Left forelimb (tissue), 1 donor: ENCODE measurements at places on chromosomes 12 and 14.

DNA sequence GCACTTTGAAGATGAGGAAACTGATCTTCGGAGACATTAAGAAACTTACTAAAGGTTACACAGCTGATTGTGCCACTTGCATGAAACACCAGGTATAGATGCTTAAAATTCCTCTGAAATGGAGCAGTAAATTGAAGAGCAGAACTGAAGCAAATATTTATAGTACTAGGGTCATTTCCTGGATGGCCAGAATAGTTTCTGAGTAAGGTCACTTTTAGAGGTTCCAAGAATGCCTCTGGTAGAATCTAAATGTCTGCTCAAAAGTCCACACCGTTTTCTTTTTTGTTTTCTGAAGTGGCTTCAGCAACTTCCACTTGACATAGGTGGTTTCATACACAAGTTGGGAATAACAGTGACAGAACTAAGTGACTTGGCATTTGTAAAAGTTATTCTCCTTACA, 19.4 kb downstream of the TPH2 start:
- no peak for DNase-seq

GRCh38 chr14:23319746-23320583, 1.3 kb upstream of the PABPN1 start:
- DNase-seq = no peak

DNA sequence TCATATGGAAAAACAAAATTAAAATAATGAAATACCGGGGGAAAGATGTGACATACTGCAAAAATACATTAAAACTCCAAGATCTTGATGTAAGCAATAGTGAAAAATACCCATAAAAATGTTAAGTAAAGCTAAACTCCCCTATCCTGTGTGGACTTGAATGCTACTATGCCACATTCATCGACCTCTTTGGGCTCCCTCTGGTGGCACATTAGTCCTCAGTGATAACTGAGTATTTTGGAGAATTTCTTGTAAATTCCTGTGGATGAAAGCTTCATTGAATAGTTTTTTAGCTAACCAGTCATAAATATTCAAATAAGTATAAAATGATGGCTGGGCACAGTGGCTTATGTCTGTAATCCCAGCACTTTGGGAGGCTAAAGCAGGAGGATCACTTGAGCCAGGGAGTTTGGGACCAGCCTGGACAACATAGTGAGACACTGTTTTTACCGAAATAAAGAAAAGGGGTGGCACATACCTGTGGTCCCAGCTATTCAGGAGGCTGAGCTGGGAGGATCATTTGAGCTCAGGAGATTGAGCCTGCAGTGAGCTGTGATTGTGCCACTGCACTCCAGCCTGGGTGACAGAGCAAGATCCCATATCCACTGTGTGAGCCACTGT, 42.4 kb upstream of the SGPP1 start:
- DNase-seq = no peak

GRCh38 chr12:4051596-4051995, 178.4 kb upstream of the PARP11 start:
- DNase-seq = no peak

GRCh38 chr12:131832321-131833231, 4.4 kb downstream of the MMP17 start:
- DNase-seq = peak; percentile 63
